ENCODE measurements at places on chromosomes 3 and 15. TPM values are rescaled to one million over a fixed set of nuclear protein-coding genes. Genes with fewer than 3 reads are reported as not detected.

DNA sequence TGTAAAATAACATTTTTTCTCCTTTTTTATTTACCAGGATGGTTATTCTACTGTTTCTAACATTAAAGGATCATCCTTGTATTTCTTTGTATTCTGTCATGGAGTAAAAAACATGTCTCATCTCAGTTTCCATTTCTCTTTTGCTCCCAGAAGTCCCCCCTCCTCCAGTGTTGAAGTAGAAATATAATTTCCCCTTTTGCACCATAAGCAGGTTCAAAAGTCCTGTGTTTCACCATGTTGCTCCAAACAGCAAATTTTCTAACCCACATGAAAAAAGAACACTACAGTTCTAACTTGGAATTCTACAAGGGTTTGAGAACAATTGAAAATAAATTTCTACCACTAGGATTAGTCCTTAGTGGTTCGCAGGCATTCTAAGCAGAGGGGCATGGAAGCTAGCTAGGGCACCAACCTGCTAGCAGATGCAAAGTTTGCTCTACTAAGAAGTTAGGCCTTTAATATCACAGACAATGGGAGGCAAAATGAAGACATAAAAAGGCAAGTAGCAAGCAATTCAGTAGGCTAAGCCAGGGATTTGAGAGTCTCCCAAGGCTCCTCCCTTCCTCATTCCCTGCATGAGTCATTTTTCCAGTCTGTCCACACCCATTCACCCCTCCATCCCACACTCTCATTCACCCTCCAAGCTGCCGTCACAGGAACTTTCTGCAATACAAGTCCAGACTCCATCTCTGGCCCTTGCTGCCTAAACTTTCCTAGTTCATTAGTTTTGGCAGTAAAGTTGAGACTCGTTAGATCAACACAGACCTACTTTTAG lies 2.3 kb upstream of the MBNL1 start:
- no peak for DNase-seq

- DNase-seq, result no peak
Measured at GRCh38 chr15:98433346-98433745, 215.0 kb upstream of the IGF1R start.

APOD gene
- total RNA-seq, result 75.5 TPM

GRCh38 chr3:73832426-73832825 lies 207.7 kb upstream of the PDZRN3 start:
- no peak for DNase-seq

GRCh38 chr15:71115567-71116351 lies 488 bp downstream of the THSD4 start:
- DNase-seq, result no peak

All from spinal cord (tissue), 10 donors.